ENCODE measurements at places on chromosomes 16 and 17.

DNA sequence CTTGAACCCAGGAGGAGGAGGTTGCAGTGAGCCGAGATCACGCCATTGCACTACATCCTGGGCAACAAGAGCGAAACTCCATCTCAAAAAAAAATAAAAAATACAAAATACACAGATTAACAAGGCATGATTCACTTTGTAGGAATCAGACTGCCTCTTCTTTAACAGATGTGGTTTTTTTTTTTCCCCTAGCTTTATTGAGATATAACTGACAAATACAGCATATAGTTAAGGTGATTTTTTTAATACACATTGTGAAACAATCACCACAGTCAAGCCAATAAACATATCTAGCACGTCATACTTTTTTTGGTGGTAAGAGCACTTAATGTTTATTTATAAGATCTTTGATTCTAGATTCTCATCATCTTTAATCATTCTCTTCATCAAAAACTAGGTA lies 87.8 kb downstream of the SPAG9 start:
- DNase-seq, result no peak

DNA sequence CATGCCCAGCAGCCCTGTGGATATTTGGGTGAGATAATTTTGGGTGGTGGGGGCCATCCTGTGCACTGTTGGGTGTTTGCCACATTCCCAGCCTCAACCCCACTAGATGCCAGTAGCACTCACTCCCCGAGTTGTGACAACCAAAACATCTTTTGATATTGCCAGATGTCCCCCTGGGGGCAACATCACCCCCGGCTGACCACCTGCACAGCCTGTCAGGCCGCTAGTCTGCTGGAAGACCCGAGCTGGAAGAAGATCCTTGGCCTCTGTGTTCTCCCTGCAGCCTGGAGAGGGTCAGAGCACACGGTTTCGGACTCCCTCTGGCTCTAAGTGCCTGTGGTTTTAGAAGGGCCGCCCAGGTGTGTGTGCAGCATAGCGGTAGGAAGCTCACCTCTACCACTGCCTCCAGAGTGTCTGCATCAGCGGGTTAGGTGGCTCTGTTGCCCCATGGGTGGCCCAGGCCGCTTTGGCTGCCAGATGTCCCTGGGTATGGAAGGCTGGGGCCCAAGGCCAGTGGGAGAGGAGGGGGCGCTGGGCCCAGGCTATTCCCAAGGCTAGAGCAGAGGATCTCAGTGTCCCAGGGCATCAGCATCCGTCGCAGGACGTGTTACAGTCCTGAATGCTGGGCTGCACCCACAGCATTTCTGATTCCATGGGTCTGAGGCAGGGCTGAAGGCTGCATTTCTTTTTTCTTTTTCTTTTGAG lies 195.8 kb upstream of the GSE1 start:
- no peak for DNase-seq

- DNase-seq, result no peak
Observed at GRCh38 chr16:15403392-15403995, 7.9 kb downstream of the MPV17L start.

- no peak for DNase-seq
Observed at GRCh38 chr16:82108774-82109173, 61.2 kb downstream of the MPHOSPH6 start.

DNA sequence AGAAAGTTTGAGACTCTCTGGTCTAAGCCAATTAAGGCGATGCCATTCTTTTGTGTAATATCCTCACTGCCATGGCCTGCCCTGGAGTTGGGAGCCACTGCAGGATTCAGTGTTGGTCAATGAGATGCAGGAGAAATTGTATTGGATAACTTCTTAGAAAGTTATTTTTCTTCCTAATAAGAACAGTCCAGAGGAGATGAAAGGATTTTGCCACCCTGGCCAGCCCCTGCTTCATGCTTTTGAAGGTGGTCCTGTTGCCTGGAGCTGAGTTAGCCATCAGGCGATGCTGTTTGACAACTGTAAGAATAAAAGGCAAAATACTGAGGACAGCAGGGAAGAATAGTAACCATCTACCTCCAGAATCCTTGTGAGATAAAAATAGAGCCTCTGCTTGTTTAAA lies 35.4 kb upstream of the CNTNAP4 start:
- DNase-seq, result no peak

- no peak for DNase-seq
Observed at GRCh38 chr17:7468290-7468689, 11.1 kb downstream of the ZBTB4 start.

DNA sequence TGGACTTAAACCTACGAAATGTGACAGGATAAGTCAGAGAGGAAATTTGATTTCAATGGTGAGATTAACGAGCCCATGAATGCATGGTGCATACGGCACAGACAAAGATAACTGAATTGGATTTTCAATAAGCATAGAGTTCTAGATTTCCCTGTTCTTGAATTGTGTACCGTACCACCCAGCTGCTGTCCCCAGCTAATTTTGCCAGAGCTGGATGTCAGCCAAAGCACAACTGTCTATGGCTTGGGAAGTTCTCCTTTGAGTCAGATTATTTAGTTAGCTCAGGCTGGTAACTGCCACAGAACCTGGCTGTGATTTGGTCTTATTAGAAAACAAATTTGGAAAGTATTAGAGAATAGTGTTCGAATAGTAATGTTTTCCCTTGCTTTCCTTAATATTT lies 143.1 kb downstream of the CDH13 start:
- DNase-seq, result no peak

GRCh38 chr16:48292452-48292851 lies 45.1 kb upstream of the ABCC11 start:
- DNase-seq, result no peak

GRCh38 chr17:41073676-41074075 lies 8.0 kb upstream of the KRTAP2-4 start:
- no peak for DNase-seq

DNA sequence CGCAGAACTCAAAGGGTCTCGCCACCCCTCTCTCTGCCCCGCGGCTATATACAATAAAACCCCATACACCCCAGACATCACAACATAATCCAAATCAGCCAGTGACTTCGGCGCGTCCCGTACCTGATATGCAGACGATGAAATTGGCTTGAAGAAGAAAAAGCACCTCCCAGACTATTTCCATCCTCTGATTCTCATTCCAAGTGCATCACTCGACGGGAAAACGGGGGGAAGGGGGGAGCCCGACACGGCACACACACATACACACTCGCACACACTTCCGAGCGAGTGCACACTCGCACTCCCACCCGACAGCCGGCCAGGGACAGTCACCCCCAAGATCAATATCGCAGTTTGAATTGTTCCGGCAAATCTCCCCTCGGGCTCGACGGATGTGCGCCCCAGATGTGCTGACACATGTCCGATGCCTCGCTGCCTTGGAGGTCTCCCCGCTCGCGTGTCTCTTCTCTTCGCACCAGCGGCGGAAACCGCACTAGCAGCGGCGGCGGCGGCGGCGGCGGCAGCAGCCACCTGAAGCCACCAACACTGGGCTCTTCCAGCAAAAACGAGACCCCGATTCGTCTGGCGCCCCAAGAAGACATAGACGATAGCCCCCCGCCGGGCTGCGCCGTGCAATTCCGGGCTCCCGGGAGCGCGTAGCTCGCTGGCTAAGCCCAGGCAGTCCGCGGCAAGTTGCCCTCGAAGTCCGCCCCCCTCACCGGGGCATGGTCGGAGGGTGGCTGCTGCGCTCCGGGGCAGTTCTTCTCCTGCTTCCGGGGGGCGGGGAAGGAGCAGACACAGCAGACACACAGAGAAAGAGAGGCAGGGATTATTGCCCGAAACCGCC lies 688 bp downstream of the CA10 start:
- DNase-seq, result no peak

- DNase-seq, result no peak
Observed at GRCh38 chr16:14628806-14629611, 1.1 kb downstream of the PARN start.

DNA sequence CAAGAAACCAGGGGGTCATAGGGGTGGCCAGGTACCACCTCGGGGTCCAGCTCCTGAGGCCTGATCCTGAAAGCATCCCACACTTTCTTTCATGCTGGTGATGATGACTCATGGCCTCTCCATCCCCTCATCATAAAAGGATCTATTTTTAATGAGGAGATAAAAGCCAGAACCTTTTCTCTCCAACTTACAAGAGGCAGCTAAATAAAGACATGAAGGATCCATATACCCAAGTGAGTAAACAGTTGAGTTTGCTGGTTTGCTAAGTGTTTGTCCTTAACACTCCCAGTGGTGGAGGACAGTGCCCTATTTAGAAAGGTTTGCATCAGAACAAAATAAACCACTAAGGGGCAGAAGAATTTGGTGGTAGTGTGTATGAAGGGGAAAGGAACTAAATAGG lies 383.8 kb downstream of the GRIN2A start:
- no peak for DNase-seq

- no peak for DNase-seq
Observed at GRCh38 chr16:2471653-2472487, 773 bp downstream of the NTN3 start.

DNA sequence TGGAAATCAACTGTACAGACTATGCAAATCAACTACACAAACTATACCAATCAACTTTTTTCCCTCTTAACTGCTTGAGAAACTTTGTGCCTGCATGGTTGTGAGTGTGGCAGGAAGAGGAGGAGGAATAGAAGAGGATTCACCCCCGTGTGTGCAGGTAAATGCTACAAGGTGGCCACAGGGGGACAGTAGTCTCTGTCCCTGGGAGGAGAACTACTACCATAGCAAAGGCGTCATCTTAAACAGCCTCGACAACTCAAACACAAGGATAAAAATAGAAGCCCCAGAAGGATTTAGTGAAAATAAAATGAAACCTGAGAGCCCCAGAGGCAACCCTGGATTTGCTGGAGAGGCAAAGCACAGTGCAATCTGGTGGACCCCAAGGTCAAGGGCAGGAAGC lies 199.5 kb upstream of the DYNLRB2 start:
- DNase-seq, result no peak

DNA sequence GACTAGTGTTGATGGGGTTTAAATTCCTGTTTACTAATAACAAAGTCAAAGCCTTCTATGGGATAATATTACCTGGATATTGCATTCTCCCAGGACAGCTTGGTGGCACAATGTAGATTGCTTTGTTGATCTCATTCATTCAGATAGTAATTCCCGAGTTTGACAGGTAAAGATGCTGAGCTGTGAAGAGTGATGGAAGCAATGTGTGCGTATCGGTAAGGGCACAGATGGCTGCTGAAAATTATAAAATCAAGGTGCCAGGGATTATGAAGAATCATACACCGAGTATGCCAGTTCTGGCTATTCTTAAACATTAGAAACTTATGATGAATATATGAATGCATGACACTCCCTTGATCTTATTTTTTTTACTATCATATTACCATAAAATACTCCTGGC lies 100.6 kb upstream of the CNTNAP4 start:
- no peak for DNase-seq

GRCh38 chr16:83552228-83552627 lies 255.6 kb upstream of the HSBP1 start:
- DNase-seq, result no peak

- no peak for DNase-seq
Observed at GRCh38 chr17:31289790-31290189, 7.2 kb downstream of the OMG start.

DNA sequence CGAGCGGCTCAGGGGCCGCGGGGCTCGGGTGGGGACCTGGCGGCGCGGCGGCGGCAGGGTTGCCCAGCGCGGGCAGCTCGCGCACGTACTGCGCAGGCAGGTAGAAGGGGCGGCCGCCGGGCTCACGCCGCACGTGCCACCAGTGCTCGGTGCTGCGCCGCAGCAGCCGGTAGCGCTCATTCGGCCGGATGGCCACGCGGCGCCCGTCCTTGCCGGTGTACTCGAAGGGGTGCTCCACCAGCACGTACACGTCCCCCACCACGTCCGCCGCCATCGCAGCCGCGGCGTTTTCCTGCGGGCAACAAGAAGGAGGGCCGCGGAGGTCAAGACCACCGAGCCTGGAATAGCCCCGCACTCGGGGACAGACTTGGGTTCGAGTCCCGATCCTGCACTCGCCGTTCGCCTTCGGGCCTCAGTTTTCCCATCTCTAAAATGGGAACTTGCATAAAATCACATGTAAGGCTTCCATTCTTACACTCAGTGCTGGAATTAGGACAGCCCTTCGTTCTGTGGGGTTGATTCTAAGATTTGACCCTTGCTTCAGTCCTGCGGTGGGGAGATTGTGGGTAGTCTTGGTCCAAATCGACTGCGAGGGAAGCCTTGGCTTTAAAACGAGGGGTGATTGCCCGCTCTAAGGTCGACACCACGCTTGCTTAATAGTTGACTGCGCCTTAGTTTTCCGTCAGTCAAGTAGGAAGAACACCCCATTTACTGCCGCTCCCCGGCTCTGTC lies 2.5 kb downstream of the ARHGAP27 start:
- no peak for DNase-seq

GRCh38 chr16:50992350-50993032 lies 158.6 kb downstream of the SALL1 start:
- no peak for DNase-seq

DNA sequence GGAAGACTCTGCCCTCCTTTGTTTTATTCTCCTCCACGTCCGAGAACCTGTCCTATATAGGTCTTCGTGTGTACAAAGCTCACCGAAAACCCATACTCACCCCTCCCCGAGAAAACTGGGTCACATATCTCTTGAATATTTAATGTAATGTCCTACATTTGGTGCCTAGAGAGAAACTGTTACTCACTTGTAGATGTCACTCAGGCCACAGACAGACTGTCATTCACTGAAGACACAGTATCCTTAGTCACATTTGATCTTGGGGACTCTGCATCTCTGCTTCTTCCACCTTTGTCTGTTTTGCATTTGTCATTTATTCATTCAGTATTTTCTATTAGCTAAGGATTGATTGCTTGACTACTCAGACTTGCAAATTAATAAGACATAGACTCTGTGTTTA lies 131.8 kb upstream of the TBX2 start:
- no peak for DNase-seq

DNA sequence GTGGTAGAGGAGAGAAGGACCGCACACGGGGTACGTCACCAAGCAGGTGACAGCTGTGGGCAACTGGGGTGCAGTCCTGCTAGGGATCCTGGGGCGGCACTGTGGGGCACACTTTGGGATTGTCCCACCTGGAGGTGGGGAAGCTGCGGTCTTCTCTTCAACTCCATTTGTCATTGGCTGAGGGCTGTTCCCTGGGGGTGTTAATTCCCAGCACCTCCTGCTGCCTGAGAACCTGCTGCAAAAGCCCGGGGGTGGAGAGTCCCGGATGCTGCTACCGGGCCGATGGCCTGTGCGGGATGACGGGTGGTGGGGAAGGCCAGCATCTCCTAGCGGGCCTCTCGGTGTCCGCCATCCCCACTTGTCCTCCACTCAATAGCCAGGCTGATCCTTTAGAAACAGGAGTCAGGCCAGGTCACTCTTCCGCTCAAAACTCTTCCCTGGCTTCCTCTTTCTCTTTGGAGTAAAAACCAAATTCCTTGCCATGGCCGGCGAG lies 100.2 kb downstream of the CYLD start:
- DNase-seq, result no peak

- DNase-seq, result no peak
Observed at GRCh38 chr17:79575229-79575628, 35.6 kb downstream of the RBFOX3 start.

DNA sequence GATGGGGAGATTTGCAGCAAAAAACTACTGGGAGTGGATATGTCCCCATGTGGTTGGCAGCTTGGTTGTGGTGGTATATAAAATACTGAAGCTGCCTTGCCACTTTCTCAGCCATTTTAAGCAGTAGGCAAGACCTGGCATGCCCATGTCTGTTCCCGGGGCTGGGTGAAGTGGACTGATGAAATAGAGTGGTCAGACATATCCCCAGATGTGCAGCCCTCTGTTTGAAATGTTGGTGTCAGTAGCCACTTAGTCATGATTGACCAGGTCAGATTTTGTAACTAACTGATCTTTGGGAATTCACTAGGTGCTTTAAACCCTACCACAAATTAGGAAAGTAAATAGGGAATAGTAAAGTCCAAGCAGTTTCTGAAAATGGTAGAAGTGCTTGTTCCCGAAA lies 151.6 kb downstream of the PHKB start:
- no peak for DNase-seq

Data from activated CD8-positive, alpha-beta memory T cell treated with anti-CD3 and anti-CD28 coated beads for 1 hour (primary cell).